ENCODE measurements at places on chromosomes 13 and 19. TPM values are rescaled to one million over a fixed set of nuclear protein-coding genes. Genes with fewer than 3 reads are reported as not detected.

SLC10A2 gene
- total RNA-seq = not detected

TTYH1 gene
- 1.2 TPM for total RNA-seq

GPR183 gene
- 41.4 TPM for total RNA-seq

NEK3 gene
- 5.1 TPM for total RNA-seq

LGALS7 gene
- total RNA-seq = not detected

CD33 gene
- 3.9 TPM for total RNA-seq

ATP7B gene
- total RNA-seq = 0.62 TPM

S1PR4 gene
- 209 TPM for total RNA-seq

ZNF85 gene
- 20.6 TPM for total RNA-seq

KIR3DL2 gene
- 2.8 TPM for total RNA-seq

SYT3 gene
- total RNA-seq = not detected

PRRG2 gene
- 1.1 TPM for total RNA-seq

FBXO17 gene
- total RNA-seq = not detected

COMP gene
- not detected for total RNA-seq

PALM3 gene
- not detected for total RNA-seq

SERP2 gene
- total RNA-seq = not detected

KBTBD7 gene
- total RNA-seq = 10.8 TPM

UPK1A gene
- total RNA-seq = 0.37 TPM

PODNL1 gene
- total RNA-seq = 0.58 TPM

POU4F1 gene
- total RNA-seq = 0.17 TPM

NMRK2 gene
- not detected for total RNA-seq

TMEM238 gene
- 29.8 TPM for total RNA-seq

LRRC4B gene
- not detected for total RNA-seq

COX6B2 gene
- not detected for total RNA-seq

PROZ gene
- not detected for total RNA-seq

LYPD5 gene
- total RNA-seq = 0.62 TPM

SWSAP1 gene
- total RNA-seq = 3.5 TPM

PDE4C gene
- 0.15 TPM for total RNA-seq

LHB gene
- total RNA-seq = not detected

ZNF69 gene
- 4.5 TPM for total RNA-seq

SLC17A7 gene
- 0.25 TPM for total RNA-seq

TMEM150B gene
- total RNA-seq = not detected

EEF2 gene
- total RNA-seq = 1,428 TPM

ZNF229 gene
- 0.60 TPM for total RNA-seq

C3 gene
- not detected for total RNA-seq

VSTM1 gene
- total RNA-seq = not detected

ICAM3 gene
- total RNA-seq = 230 TPM

NAPSA gene
- total RNA-seq = 1.7 TPM

SAFB gene
- 131 TPM for total RNA-seq

CAMSAP3 gene
- total RNA-seq = 0.21 TPM

FCER2 gene
- 0.23 TPM for total RNA-seq

LMTK3 gene
- total RNA-seq = 3.7 TPM
